ENCODE measurements at places on chromosomes 1 and 21.

DNA sequence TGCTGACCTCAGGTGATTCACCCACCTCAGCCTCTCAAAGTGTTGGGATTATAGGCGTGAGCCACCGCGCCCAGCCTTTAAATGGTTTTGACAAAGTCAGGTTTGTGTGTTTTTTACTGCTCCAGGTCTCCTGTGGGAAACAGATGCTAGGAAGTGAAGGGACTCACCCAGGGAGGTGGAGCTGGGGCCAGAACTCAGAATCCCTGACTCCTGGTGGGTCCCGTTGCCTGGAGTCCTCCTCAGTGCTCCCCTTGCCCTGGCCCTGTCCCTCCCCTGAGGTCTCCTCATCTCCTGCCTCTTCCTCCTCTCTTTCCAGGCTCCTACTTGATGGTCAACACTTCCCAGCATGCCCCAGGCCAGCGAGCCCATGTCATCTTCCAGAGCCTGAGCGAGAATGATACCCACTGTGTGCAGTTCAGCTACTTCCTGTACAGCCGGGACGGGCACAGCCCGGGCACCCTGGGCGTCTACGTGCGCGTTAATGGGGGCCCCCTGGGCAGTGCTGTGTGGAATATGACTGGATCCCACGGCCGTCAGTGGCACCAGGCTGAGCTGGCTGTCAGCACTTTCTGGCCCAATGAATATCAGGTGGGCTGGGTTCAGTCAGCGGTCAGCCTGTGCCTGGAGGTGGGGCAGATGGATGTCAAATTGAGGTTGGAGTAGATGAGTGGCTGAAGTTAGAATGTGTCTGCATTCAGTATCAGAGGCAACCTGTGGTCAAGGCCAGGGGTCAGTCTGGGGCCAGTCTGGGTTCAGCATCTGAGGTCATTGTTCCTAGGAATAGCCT, 22.1 kb downstream of the PTPRU start:
- no peak for DNase-seq

GRCh38 chr1:33844166-33844565, 19.7 kb upstream of the HMGB4 start:
- no peak for DNase-seq

DNA sequence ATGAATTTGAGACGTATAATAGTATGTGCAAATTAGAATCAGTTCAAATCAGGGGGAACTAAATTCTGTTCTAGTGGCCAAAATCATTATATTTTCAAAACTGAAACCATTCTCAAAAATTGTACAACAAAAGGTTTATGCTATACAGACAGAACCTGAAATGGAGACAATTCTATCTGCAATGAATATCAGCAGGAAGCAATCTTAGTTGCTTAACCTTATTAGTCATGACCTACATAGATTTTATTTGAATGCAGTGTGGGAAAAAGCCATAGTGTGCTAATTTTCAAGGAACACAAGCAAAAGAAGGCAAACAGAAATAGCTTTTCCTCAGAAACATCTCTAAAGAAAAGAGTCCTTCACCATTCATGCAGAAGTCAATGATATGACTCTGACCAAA, 6.5 kb downstream of the AK5 start:
- no peak for DNase-seq

- no peak for DNase-seq
Measured at GRCh38 chr1:50975436-50975835, 5.4 kb downstream of the CDKN2C start.

DNA sequence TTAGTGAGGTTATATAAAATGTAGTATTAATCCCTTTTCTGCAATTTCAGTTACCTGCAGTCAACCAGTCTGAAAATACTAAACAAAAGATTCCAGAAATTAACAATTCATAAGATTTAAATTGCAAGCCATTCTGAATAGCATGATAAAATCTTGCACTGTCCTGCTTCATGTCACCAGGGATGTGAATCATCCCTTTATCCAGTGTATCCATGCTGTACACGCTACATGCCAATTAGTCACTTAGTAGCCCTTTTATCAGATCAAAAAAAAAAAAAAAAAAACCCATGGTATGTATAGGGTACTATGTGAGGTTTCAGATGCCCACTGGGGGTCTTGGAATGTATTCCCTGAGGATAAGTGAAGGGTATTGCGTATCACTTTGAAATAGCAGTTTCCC, 191.3 kb upstream of the HP1BP3 start:
- DNase-seq = peak; percentile 54

GRCh38 chr1:53730224-53730865, 8.6 kb downstream of the GLIS1 start:
- DNase-seq = no peak

GRCh38 chr21:35201799-35202198, 152.7 kb upstream of the RUNX1 start:
- no peak for DNase-seq

DNA sequence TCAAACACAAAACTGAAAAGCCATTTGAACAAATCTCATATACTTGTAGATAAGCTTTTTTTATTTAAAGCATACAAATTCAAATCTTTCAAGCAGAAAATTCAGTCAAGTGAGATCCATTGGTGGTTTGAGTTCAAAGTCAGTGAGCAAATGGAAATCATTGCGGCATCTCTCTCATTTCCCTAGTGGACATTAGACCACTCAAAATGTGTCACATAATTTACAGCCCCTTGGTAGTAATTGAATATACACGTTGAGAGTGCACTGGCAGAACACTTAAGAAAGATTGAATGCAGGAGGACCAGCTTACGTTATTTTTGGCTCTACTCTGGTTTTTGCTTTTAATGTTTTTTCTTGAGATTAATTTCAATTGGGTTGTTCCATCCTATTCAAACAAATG, 633.7 kb downstream of the USP25 start:
- no peak for DNase-seq

GRCh38 chr1:53888681-53889080, 916 bp downstream of the YIPF1 start:
- no peak for DNase-seq

GRCh38 chr1:94105957-94106529, 14.9 kb downstream of the ABCA4 start:
- no peak for DNase-seq

DNA sequence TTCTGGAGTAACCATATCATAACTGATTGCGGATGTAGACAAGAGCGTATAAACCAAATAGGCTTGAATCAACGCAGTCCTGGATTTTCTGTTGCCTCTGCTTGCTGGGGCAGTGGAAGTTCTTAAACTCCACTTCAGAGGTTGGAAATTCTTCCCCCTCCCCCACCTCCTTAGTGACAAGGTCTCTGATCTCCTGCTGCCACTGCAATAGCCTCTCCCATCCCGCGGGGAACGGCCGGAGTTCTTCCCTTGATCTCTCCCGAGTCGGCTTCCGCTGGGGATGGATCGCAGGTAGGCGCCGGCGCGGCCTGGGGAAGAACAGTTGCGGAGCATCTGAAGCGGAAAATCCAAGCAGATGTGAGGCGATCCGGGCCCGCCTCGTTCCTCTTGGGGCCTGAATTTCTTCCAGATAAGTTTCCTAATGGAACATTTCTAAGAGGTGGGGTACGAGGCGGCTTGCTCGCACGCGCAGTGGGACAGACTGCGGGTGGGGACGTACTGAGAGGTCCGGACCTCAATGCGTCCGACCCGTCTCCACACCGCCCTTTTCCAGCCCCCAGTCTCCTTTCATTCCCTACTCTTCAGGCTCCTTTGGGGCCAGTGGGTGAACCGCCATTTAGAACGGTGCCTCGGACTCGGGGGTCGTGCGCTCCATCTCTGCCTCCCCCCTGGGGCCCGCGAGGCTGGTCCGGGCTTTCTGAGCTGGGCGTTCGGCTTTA, 3.1 kb upstream of the SIM2 start:
- DNase-seq = no peak

DNA sequence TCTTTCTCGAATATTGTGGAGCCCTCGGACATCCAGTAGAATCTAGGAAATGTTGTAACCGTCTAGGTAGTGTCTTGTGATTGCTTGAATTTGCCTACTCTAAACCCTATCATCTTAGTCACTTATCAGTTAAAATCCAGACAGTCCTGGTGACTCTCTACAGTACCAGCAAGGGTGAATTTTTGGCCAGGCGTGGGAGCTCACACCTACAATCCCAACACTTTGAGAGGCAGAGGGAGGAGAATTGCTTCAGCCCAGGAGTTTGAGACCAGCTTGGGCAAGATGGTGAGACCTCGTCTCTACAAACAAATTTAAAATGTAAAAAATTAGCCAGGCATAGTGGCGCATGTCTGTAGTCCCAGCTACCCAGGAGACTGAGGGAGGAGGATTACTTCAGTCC, 230.9 kb downstream of the CHRM3 start:
- no peak for DNase-seq

GRCh38 chr1:15187175-15188129, 33.9 kb downstream of the TMEM51 start:
- DNase-seq = no peak

GRCh38 chr1:34128186-34128889, 36.7 kb downstream of the CSMD2 start:
- no peak for DNase-seq

- no peak for DNase-seq
Measured at GRCh38 chr1:153439273-153439672, 21.2 kb downstream of the S100A7 start.

Measured in erythroblast (primary cell).